GM12892 (cell line): ENCODE measurements at places on chromosomes 2 and 18.

- no peak for DNase-seq
Observed at GRCh38 chr18:77071061-77071460, 61.5 kb downstream of the MBP start.

DNA sequence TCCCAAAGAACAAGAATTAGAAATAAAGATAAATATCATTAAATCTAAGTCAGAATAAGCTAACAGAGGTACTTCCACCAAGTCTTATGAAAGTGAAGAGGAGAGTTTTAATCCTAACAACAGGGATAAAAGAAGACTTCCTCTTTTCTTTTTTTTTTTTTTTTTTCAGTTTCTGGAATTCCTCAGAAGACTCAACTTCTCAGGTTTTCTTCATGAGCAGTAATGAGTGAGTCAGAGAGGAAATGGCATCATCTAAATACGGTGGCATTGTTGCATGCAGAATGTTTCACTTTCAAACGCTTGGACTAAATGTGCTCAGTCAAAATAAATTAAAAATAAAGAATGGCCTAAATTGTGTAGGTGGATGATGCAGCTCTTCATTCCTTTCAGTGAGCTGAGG is 45.6 kb upstream of the ARHGAP15 start:
- no peak for DNase-seq

- no peak for DNase-seq
Observed at GRCh38 chr2:213185147-213185822, 33.9 kb upstream of the IKZF2 start.

- DNase-seq: no peak
Observed at GRCh38 chr2:46538393-46538792, 59.0 kb downstream of the TMEM247 start.

- no peak for DNase-seq
Observed at GRCh38 chr2:176158855-176159662, 2.0 kb downstream of the HOXD3 start.

GRCh38 chr18:33841221-33841967 is 263.4 kb downstream of the ASXL3 start:
- DNase-seq: no peak

DNA sequence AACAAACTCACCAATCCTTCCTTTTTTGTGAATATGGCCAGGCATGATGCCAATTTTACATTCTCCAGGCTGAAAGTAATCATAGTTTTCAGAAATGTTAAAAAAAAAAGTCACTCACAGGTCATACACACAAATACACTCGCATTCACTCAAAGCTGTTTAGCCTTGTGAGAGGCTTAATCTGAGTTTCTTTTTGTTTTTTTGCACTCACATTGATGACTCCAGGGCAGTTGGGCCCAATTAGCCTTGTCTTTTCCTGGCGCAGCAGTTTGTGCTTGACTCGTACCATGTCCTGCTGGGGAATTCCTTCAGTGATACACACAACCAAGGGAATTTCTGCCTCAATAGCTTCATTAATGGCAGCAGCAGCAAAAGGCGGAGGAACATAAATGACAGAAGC is 18.0 kb downstream of the SUCLG1 start:
- no peak for DNase-seq

- no peak for DNase-seq
Observed at GRCh38 chr2:191863988-191864387, 17.1 kb upstream of the CAVIN2 start.

GRCh38 chr2:107380912-107381311 is 445.8 kb upstream of the RGPD4 start:
- DNase-seq: no peak

DNA sequence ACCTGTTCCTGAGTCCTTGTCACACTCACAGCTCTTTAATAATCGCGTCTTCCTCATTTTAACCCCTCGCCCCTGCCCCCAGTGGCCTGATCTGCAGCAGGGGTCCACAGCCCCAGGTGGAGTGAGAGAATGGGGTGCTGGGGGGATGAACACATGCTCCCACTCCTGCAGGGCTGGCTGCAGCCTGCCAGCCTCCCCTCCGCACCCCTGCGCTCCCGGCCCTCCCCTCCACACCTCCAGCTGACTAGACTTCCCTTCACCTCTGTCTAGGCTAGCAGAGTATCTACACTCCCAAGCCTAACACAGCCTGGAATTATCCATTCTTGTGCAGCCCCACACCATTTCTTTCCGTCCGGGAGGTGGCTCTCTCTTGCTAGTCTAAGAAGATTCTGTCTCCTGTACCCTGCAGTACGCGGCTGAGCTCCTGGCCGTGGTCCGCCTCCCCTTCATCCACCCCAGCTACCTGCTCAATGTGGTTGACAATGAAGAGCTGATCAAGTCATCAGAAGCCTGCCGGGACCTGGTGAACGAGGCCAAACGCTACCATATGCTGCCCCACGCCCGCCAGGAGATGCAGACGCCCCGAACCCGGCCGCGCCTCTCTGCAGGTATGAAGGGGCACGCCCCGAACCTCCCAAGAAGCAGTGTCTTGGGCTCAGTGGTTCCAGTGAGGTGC is 231.6 kb downstream of the ATAD2B start:
- DNase-seq: no peak

DNA sequence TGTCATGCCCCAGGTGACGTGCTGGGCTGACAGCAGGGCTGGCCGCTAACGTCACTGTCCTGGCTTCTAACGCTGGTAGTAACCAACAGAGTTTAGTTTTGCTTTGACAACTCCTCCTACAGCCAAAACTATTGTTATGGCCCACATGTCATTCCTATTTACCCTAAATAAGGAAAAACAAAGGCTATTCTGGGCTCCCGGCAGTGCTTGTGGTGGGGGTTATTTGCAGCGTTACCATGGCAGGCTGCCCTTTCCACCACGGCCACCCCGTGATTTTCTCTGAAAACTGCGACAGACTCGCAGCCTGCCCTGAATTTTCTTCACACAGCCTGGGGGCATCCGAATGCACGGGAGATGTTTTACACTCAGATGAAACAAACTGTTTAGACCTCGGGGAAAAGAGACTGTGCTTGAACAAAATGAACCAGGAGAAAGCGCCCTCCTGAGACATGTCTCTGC is 115.2 kb downstream of the FAM210A start:
- no peak for DNase-seq

GRCh38 chr2:74530239-74531187 is 780 bp downstream of the HTRA2 start:
- DNase-seq: no peak

- DNase-seq: no peak
Observed at GRCh38 chr2:217987391-217987790, 15.4 kb downstream of the TNS1 start.

DNA sequence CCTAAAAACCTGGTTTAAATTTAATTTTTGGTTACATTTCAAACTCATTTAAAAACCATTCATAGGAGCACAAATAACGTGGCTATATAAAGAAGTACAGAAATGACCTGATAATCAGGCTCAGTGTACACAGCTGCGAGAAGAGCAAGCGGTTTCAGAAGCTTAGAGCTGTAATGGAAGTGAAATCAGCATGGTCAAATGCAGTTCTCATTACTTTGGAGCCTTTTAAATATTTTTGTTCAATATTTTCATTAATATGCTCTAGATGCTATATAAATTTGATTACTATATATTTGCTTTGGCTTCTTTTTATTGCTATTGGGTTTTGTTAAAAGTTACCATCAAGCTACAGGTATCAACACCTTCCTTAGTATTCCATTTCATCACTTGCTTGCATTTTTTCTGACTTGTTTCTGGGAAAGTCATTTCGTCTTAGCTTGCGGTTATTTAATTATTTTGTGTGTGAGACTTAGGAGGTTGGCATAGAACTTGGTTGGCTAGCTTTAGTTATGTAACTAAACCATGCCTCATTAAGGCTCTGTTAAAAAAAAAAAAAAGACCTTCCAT is 58.7 kb downstream of the AFTPH start:
- DNase-seq: no peak

DNA sequence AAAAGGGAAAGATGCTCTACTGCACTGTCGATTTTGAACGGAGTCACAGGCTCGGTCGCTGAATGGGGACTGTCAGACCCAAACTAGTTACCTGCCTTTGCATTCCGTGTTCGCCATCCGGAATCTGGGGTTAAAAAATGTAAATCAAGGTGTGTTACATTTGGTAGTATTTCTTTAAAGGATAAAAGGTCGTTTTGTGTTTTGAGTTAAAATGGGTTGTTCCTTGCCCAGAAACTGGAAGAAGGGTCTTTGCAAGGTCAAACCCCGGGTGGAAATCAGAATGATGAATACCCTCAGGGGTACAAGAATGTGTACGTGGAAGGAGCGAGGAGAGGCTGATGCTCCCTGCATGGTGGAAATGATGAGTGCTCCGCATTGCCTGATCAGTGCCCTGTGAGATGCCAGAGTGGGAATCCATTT is 1.0 kb downstream of the VSNL1 start:
- DNase-seq: no peak

GRCh38 chr2:134261398-134262131 is 7.7 kb downstream of the MGAT5 start:
- no peak for DNase-seq

DNA sequence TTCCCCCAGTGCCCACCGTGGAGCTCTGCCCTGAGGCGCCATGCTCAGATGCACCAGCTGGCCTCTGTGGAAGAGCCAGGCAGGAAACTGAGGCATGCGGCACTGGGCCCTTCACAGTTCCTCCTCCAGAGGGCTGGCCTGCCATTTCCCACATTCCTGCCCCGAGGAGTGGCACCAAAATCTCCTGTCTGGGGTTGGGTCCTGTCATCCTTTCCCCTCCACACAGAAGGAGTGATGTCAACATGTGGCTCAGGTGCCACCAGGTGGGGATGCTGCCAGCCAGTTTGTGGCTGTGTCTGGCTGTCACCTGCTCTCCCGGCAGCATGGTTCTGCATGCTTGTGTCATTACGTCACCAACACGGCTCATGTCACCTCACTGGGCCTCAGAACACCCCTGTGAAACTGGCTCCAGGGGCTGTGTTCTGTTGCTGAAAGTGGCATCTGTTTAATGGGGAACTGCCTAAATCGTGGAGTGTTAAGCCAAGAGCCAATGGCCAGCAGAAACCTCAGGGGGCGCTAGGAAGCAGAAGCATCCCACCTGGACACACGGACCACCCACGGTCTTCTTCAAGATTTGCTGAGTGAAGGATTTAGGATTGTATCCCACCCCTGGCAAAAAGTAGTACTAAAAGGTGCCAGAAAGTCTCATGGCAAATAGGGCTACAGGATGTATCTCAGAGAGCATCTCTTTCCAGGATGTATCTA is 51.3 kb downstream of the ZAP70 start:
- no peak for DNase-seq

- no peak for DNase-seq
Observed at GRCh38 chr2:64652231-64653108, 1.2 kb downstream of the SERTAD2 start.

GRCh38 chr2:155727187-155727895 is 605.2 kb downstream of the NR4A2 start:
- no peak for DNase-seq

GRCh38 chr2:135320465-135321355 is 210.3 kb downstream of the ZRANB3 start:
- no peak for DNase-seq

DNA sequence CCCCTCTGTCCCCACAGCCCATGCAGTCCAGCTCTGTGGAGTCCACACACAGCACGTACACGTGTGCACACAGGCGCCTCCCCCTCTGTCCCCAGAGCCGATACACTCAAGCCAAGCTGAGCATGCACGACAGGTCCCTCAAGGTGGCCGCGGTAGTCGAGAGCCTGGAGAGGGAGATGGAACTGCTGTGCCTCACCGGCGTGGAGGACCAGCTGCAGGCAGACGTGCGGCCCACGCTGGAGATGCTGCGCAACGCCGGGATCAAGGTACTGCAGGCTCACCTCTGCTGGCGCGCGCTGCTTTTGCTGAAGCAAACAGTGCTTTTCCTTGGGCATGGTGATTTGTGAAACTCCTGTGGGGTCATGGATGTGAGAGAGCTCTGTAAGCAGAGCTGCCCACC is 58.5 kb upstream of the NFATC1 start:
- no peak for DNase-seq

DNA sequence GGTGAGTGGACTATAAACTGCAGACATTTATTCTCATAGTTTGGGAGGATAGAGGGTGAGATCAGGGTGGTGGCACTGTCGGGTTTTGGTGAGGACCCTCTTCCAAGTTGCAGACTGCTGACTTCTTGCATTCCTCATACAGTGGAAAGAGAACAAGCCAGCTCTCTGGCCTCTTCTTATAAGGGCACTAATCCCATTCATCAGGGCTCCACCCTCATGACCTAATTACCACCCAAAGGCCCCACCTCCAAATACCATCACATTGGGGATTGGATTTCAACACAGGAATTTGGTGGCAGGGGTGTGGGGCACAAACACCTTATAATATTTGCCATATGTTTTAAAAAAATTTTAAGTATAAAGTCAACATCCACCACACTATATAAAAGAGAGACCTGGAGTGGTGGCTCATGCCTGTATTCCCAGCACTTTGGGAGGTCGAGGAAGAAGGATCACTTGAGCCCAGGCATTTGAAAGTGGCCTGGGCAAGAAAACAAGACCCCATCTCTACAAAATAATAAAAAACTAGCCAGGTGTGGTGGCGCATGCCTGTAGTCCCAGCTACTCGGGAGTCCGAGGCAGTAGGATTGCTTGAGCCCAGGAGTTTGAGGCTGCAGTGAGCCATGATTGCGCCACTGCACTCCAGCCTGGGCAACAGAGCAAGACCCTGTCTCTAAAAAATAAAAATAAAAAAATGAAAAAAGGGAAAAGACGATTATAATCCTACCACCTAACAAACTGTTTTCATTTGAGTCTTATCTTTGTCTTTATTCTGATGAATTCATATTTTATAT is 44.0 kb downstream of the TCF7L1 start:
- DNase-seq: no peak

- DNase-seq: no peak
Observed at GRCh38 chr2:145410086-145410485, 890.2 kb upstream of the ZEB2 start.

DNA sequence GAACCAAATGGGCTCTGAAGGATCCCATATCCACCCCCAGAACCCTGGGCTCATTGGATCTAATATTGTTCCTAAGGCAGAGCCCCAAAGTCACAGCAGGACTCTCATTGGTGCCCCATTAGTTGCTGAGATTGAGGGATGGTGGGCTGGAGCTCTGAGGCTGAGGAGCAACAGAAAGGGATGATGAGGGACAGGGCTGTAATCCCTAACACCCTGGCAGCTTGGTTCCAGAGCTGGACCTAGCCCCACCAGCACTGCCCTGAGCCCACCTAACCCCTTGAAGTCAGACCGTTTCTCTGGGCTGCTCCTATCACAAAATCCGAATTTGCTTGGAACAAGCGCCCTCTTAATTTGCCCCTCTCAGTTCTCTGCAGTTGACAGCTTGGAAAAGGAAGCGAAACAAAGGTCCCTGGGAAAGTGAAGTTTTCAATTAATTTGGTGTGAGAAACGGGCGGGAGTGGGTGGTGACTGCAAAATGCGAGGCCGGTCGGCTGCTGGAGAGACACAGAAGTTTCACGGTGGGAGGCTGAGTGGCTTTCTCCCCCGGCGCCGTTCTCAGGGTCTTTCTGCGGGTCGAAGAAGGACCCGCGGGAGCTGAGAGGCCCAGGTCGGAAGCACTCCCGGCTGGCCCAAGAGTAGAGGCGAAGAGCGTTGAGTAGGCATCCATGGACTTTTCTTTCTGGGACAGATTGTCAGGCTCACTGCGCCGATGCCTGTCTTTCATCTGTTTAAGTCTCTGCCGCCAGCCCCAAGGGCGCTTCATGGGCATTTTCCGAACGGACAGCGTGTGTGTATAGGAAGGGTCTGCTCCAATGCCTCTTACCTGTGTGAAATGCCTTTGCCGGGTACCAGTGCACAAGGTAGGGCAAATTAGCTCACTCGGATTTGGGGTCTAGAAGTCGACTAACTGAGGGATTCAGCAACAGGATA is 927 bp upstream of the HOXD13 start:
- no peak for DNase-seq
